AG04449 (cell line): ENCODE measurements at places on chromosomes 4 and X.

GRCh38 chr4:136865526-136865925 is 666.8 kb downstream of the PCDH18 start:
- DNase-seq, result no peak

DNA sequence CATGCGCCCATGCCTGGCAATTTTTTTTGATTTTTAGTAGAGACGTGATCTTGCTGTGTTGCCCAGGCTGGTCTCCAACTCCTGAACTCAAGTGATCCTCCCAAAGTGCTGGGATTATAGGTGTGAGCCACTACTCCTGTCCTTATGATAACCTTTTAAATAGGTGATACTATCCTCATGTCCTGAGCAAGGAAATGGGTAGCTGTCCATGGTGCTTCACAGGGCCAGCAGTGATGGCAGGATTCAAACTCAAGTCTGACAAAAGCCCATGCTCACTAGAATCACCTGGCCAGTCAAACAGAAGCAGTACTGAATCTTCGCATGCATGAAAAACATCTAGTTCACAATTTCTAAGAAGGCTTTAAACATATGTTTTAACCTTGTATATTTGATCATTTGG is 235.1 kb downstream of the NR3C2 start:
- DNase-seq, result no peak

- no peak for DNase-seq
These were observed 7.8 kb downstream of the ZCCHC4 start for GRCh38 chr4:25320336-25320735.

DNA sequence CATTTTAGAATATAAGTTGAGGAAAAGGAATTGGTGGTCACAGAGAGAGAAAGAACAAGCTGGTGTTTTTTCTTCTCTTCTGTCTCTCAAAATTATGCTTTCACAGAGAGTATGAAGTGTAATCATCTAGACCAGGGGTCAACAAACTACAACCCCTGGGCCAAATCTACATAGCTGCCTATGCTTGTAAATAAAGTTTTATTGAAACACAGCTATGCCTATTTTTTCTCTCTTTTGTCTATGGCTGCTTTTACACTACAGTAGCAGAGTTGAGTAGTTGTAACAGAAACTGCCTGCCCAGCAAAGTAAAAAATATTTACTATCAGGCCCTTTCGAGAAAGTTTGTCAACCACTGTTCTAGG is 6.7 kb upstream of the FAM9C start:
- DNase-seq, result no peak

GRCh38 chr4:7435471-7436061 is 836 bp upstream of the PSAPL1 start:
- no peak for DNase-seq

- DNase-seq, result no peak
These were observed 637 bp downstream of the AMER1 start for GRCh38 chrX:64204701-64205440.

DNA sequence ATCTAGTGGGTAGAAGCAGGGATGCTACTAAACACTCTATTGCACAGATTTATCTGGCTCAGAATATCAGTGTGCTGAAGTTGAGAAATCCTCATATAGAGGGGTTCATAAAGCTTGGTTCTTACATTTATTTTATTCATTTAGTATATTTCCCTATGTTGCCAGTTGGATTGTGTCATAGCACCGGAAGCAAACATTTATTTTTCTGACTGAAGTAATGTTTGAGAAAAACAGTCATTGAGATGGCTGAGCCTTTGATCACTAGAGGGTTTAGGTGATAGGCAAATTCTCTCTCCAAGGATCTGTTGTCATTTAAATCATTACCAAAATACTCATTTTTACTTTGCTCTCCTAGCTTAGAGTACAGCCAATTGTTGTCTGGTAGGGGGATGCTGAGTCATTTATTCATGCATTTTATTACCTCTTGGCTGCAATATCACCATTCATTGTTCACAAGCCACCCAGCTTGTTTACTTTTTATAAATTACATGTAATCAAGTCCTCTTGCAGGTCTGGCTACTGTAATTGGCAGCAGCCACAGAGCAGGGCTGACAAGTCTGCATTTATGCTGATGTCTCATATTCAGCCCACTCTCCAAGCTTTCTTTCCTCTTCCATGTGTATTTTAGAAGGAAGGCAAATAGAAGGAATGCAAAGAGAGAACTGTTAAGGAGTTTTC is 15.2 kb downstream of the GAB1 start:
- no peak for DNase-seq

DNA sequence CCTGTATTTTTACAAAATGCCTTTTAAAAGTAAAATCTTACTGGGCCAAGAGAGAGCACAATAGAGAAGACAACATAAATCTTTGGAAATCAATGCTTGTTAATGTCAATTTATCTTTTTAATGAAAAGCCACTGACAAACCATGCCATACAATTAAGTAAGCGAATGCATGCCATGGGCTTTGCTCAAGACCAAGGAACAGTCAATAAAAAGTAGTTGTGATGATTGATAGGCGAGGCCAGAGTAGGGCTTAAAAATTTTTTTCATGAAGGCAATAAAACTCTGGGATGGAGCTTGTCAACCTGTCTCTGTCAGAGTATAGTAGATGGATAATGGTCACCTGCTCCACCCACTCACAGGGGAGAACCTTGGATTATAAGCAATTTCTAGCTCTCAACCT is 17.5 kb upstream of the GPM6B start:
- no peak for DNase-seq

DNA sequence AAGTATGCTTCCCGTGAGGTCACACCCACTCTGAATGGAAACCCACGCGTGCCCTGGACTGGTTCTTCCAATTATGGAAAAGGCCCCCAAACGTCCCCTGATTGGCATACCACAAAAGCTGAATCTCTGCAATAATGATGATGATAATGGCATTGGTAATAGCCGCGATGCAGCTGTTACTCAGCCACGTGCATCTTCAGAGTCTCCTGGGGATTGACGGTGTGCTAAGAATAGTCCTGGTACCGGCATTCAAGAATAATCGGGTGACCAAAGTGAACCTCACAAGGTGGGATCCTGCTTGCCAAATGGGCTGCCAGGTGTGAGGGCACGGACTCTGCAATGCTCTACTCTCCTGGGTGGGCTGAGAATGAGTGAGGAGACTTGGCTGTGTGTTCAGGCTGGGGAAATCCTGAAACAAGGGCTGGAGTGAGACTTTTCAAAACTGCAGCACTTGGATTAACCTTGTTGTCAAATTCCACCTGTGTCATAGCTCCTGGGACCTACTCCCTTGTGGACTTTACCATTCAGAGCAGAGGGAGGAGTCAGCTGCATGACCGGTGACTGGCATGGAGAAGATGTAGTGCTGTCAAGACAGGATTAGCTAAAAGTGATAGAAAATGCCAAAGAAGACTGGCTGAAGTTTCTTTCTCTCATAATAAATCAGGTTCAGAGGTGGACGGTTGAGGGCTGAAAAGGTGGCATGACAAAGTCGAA is 615.4 kb downstream of the MID1IP1 start:
- DNase-seq, result no peak

GRCh38 chr4:121277194-121278105 is 103.4 kb downstream of the QRFPR start:
- no peak for DNase-seq

DNA sequence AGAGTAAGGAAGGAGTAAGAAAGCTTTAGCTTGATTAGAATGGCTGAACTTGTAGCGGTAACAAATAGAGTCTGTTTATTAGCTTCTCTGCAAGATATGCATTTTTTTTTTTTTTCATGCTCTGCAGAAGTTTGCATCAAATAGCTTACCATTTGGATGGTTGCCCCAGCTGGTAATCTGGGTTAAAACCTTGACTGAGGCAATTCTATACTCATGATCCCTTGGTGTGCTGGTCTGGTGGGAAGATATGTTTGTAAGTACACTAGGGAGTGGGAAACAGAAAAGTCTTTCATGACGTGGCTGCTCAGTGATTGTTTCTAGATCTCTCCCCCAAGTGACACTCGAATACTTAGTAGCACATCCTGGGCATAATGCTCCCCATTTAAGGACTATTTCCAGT is 32.1 kb downstream of the SEPTIN11 start:
- DNase-seq, result no peak

DNA sequence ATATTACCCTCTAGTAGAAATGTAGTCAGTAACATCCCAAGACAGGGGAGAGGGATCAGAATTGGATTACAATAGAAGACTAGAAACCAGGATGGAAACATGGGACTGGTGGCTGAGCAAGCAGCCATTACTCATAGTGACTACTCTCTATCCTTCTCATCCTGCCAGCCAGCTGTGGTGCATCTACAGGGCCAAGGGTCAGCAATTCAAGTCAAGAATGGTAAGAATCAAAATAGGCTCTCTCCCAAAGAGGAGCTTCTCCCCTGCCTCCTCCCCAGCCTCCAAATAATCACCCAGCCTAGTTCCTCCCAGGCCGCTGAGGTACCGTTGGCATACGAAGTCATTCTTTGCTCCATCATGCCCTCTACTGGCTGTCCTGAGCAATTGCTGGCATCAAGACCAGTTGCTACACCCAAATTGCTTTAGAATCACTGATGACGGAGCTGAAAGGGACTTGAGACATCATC is 19.4 kb downstream of the AWAT2 start:
- no peak for DNase-seq

- DNase-seq, result no peak
These were observed 1233.3 kb upstream of the PABPC4L start for GRCh38 chr4:135434936-135435335.

GRCh38 chr4:174080361-174080760 is 203.1 kb downstream of the FBXO8 start:
- DNase-seq, result no peak

- no peak for DNase-seq
These were observed 568.6 kb downstream of the RPA4 start for GRCh38 chrX:97452283-97452682.

DNA sequence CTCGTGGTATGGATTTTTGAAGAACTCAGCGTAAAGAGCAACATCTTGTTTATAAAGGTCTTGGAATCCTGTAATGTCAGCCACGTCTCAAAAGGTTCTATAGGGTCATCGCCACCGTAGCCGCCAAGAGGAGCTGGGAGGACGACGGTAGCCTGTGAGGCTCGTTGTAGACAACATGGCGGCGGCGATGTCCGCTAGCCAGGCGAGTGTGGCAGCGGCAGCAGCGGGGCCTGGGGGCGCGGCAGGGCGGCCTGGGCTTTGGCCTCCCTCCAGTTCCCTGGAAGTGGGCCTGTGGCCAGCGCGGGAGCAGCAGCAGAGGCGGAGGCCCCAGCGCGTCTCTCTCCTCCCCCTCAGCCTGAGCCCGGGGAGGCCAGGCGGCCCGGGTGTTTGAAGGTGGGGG is 143.5 kb upstream of the PBDC1 start:
- DNase-seq, result no peak

- no peak for DNase-seq
These were observed 3.1 kb downstream of the ZNF185 start for GRCh38 chrX:152900937-152901445.

GRCh38 chr4:62028745-62029144 is 828.6 kb downstream of the ADGRL3 start:
- no peak for DNase-seq

DNA sequence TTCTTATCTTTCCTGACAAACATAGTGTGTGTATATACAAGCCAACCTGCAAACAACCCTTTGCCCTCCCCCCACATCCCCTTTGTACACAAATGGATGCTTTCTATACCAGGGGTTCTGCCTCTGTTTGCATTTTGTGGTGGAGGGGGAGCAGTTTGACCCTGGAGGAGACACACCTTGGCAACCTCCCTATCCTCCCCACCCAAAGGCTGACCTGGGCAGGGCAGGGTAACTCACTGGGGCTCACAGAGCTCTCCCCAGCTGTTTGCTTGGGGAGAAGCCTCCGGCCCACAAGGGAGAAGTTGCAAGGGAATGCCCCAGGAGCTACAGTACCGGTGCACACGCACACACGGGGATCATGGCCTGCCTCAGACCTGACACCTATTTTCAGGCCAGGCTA is 372.6 kb downstream of the BCOR start:
- DNase-seq, result no peak

- no peak for DNase-seq
These were observed 70.6 kb downstream of the TNIP2 start for GRCh38 chr4:2685541-2685940.

DNA sequence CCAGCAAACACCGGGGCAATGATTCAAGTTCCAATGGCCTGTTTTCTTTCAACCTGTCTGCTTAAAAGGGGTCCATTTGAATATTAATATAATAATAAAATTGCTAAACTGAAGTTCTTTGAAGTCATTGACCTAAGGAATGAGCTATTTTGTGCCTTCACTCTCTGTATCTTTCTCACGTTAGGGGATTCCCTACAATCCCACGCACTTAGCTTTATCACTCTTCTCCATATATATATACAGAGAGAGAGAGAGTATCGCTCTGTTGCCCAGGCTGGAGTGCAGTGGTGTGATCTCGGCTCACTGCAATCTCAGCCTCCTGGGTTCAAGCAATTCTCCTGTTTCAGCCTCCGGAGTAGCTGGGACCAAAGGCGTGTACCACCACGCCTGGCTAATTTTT is 83.9 kb upstream of the NWD2 start:
- no peak for DNase-seq

- no peak for DNase-seq
These were observed 330.3 kb downstream of the PPP4R3C start for GRCh38 chrX:27132862-27133261.

GRCh38 chrX:70354716-70355115 is 64.8 kb downstream of the KIF4A start:
- no peak for DNase-seq

DNA sequence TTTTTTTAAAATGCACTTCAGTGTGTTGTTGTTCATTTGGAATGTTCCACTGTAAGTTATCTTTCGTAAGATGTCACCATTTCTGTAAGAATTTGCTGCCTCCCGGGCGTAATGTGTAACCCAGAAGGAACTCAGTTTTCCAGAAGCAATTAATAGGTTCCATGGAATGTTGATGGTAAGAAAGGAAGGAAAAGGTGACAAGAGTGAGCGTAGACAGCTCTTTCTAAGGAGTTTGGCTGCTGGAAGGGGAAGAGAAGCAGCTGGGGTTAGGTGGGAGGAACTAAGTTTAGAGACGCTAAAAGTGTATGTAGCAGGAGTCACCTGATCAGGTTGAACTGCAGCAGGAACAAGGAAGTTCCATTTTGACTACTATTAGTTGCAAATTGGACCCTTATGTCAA is 35.9 kb downstream of the PNMA5 start:
- no peak for DNase-seq

- DNase-seq, result no peak
These were observed 32.5 kb downstream of the DLG3 start for GRCh38 chrX:70476934-70477733.

DNA sequence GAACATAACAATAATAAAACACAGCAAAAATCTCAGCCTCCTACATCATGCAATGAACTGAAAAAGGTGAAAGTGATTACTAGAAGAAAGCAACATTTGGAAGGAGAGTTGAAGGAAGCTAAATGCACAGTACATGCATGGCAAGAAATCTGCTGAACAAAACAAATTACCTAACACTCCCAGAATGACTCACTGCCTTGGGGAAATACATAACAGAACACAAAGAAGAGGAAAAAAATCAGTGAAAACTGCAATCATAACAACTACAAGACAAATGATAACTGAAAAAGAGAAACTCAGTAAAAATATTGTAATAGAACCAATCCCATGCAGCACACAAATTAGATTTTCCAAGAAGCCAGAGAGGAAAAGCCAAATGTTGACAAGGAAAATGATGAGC is 1513.2 kb downstream of the ARAP2 start:
- DNase-seq, result no peak

- peak; percentile 63 for DNase-seq
These were observed 11.2 kb downstream of the MEPE start for GRCh38 chr4:87843936-87844335.
